Upper lobe of left lung (tissue), 6 donors: ENCODE measurements at places on chromosomes 1 and 21.

GRCh38 chr1:30829889-30830288, 72.3 kb upstream of the LAPTM5 start:
- H3K27ac ChIP-seq: no peak overlapping the region
- peaks cover 8% of the 10 kb centered on the region for H3K4me1 ChIP-seq
- no peak overlapping the region for H3K4me3 ChIP-seq
- no peaks in the 10 kb centered on the region for H3K36me3 ChIP-seq
- no peak for DNase-seq
- H3K27me3 ChIP-seq: no peaks in the 10 kb centered on the region

GRCh38 chr21:37532868-37533780, 166.6 kb downstream of the DYRK1A start:
- H3K27me3 ChIP-seq: no peaks in the 10 kb centered on the region
- no peaks in the 10 kb centered on the region for H3K36me3 ChIP-seq
- H3K27ac ChIP-seq: no peak overlapping the region
- DNase-seq: peak; percentile 70
- peaks cover 12% of the 10 kb centered on the region for H3K4me1 ChIP-seq

GRCh38 chr1:153195216-153195615, 8.0 kb upstream of the LELP1 start:
- no peaks in the 10 kb centered on the region for H3K4me1 ChIP-seq
- no peak overlapping the region for H3K27ac ChIP-seq
- no peaks in the 10 kb centered on the region for H3K36me3 ChIP-seq
- no peak for DNase-seq
- no peaks in the 10 kb centered on the region for H3K27me3 ChIP-seq

- H3K27me3 ChIP-seq: no peaks in the 10 kb centered on the region
- H3K36me3 ChIP-seq: no peaks in the 10 kb centered on the region
- H3K4me3 ChIP-seq: no peak overlapping the region
- no peak overlapping the region for H3K27ac ChIP-seq
- H3K4me1 ChIP-seq: no peaks in the 10 kb centered on the region
Observed at GRCh38 chr1:234173968-234174367, 199.3 kb upstream of the COA6 start.

GRCh38 chr1:6601049-6601922, 1.4 kb downstream of the KLHL21 start:
- peak overlapping the region; percentile 76 for H3K4me3 ChIP-seq
- H3K4me1 ChIP-seq: peaks cover 52% of the 10 kb centered on the region
- peaks cover 11% of the 10 kb centered on the region for H3K36me3 ChIP-seq
- H3K27me3 ChIP-seq: no peaks in the 10 kb centered on the region

DNA sequence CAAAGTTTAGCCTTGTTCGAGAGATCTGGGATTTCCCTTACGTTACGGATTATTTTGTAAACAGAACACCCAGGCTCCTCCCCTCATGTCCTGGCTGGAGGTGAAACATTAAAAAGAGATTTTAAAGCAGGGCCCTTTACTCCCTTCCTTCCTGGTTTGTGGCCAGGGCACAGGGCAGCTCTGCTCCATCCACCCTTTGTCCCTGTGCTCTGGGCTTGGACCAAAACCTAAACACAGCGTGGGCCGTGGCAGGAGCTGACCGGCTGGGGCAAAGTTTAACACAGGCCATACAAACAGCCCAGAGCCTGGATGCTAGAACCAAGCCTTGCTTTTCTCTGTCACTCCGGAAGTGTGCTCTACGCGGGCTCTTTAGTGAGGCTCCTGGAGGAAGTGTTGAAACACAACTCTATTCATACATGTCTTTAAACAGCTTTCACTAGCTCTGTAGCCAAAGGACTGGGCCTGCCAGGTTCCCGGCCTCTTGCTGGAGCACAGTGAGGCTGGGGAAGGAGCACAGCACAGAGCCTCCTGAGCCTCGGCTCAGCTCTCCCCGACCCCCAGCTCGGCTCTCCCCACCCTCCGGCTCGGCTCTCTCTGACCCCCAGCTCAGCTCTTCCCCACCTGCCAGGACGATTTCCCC, 84.7 kb downstream of the PDE9A start:
- H3K27ac ChIP-seq: peak overlapping the region; percentile 88
- H3K36me3 ChIP-seq: no peaks in the 10 kb centered on the region
- DNase-seq: peak; percentile 54
- H3K4me3 ChIP-seq: no peak overlapping the region
- H3K4me1 ChIP-seq: peaks cover 60% of the 10 kb centered on the region
- no peaks in the 10 kb centered on the region for H3K27me3 ChIP-seq

GRCh38 chr1:175394739-175395138, 202.2 kb upstream of the KIAA0040 start:
- H3K27me3 ChIP-seq: no peaks in the 10 kb centered on the region
- no peaks in the 10 kb centered on the region for H3K36me3 ChIP-seq
- H3K4me1 ChIP-seq: no peaks in the 10 kb centered on the region
- no peak overlapping the region for H3K27ac ChIP-seq
- DNase-seq: no peak
